ENCODE measurements at places on chromosomes 2 and 18.

DNA sequence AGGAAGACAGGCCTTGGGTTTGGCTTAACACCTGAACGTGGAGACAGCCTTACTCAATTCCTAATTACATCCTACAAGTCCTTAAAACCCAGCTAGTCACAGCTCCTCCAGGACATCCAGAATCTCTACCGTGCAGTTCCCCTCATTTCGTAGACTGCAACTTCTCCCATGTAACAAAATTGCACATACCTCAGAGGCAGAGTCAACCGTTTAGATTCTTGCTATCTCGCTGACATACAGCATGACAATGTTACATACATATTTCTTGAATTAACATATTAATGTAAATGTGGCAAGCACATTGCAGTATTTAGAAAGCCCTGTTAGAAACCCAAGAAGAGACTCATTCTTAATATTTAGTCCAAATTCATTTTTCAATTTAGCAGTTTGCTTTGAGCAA, 358.7 kb downstream of the SETBP1 start:
- peak; percentile 57 for DNase-seq

DNA sequence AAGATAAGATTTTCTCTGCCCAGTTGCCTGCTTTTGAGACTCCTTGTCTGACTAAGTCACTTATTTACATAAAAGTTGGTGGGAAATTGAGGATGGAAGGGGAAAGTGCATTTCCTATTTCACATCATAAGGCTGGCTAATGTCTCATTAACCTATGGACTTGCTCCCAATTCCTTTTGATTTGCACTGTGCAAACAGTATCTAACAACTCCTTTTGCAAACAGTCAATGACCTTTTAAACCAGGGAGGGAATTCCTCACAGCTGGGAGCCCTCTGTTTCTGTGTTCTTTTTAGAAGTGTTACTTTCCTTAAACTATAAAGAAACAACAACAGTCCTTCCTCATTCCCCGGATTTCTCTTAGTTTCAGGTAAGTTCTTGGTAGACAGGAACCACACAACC, 272.8 kb downstream of the RND3 start:
- DNase-seq: no peak

DNA sequence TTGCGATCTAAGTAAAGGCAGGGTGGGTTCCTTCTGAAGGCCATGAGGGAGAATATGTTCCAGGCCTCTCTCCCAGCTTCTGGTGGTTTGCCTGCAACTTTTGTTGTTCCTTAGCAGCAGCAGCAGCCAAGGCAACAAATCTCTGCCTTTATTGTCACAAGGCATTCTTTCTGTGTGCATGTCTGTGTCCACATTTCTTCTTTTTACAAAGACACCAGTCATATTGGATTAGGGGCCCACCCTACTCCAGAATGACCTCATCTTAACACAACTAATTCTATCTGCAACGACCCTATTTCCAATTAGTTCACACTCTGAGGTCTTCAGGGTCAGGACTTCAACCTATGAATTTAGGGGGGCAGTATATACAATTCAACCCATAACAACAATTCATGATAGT, 587.5 kb downstream of the XIRP2 start:
- DNase-seq: no peak

- no peak for DNase-seq
Measured at GRCh38 chr2:122384768-122385333, 629.4 kb downstream of the TSN start.

- peak; percentile 87 for DNase-seq
Measured at GRCh38 chr2:200077210-200077650, 121.8 kb downstream of the MAIP1 start.

DNA sequence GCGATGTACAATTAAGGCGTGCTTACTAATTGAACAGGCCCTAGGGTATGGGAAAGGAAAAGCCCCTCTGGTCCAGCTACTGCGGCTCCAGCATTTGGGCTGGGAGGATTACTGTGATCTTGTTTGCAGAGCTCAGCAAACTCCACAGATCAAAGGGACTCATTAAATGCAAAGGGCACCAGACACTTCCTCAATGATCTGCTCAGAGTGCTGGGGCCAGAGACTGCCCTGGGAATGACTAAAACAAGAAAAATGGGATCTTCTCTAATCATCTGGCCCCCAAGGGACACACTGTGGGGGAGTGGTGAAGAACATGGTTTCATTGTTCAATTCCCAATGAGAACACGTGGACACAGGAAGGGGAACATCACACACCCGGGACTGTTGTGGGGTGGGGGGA, 85.0 kb downstream of the MARCHF4 start:
- DNase-seq: peak; percentile 86

DNA sequence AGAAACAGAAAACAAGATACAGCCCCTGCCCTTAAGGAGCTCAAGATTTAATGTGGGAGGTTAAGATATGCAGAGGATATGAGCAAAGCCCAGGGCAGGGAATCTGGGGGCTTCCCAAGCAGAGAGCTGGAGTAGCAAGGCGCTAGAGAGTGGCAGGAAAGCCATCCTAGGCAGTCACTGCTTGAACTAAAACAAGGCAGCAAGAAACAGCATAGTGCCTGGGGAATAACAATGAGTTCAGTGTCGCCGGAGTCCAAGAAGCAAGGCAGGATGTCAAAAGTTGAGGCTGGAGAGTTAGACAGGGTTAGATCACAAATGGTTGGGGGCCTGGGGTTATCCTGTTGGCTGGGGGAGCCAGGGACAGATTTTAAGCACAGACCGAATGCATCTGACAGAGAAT, 24.6 kb downstream of the CDH2 start:
- no peak for DNase-seq

GRCh38 chr2:135245071-135245470, 193.0 kb downstream of the RAB3GAP1 start:
- peak; percentile 13 for DNase-seq

DNA sequence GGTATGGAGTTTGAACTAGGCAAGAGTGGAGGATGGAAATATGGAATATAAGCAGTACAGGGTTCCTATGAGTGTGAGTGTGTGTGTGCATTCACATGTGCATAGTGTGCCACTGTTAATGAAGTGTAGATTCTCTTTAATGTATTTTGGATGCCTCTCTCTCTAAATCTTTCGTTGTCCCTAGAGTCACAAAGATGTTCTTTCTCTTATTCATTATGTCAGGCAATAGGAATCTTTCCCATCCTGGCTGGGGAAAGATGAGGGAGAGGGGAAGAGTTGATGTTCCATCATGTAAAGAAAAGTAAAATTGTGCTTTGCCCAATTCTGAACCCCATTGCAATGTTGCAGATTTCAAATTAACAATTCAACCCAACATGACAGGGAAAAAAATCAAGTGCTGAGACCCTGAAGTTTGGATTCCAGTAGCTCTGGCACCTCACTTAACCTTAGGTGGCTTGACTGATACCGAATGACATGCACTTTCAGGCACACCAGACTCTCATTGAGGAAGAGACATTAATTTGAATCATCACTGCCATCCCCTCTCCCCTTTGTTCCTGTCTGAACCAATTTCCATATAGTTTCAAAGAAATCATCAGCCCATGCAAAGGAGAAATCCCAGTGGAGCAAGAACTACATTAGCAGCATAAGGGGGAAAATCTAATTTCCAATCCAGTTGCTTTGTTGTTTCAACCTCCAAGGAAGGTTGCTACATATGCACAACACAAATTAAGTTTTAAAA, 28.0 kb downstream of the KLF7 start:
- no peak for DNase-seq

DNA sequence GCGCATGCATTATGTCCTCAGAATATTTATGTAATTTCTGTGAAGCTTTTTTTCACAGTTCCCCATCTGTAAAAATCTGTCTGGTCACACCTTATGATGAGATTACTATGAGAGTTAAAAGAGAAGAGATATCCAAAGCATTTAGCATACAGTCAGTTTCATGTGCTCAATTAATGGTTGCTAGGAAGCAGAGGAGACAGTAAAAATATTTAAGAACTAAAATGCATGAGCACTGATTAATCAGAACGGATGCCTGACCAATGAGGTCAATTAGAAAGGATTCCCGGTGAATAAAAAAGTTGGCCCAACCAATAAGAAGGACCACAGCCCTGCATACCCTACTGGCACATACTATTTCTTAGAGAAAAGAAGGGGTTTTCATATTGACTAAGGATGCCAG, 12.0 kb upstream of the CRIM1 start:
- DNase-seq: no peak

DNA sequence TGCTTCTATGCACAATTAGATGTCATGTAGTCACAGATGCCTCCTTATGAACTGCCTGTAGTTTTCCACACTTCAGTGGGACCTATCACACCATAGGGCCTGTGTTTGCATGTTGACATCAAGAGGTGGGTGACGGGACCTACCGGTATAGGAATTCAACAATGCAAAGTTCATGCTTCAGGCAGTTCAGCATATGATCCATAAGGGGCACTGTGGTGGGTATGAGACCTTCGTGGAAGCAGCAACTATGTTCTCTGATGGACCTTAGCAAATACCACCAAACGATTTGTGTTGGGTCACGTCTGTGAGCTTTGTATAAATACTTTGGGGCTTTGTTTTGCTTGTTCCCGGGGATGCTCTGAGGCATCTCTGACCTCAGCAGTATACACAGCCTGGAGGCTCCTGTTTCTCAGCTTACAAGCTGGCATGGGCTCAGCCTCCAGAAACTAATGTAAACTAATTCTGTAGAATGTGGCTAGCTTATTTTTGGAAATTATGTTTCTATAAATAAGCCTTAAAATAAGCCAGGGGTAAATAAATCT, 111.6 kb downstream of the DTNA start:
- peak; percentile 37 for DNase-seq

GRCh38 chr2:176501617-176502016, 232.4 kb downstream of the MTX2 start:
- no peak for DNase-seq

- DNase-seq: peak; percentile 18
Measured at GRCh38 chr18:48555465-48555995, 16.7 kb downstream of the CTIF start.

GRCh38 chr2:129587426-129588064, 391.9 kb upstream of the RAB6C start:
- DNase-seq: no peak

DNA sequence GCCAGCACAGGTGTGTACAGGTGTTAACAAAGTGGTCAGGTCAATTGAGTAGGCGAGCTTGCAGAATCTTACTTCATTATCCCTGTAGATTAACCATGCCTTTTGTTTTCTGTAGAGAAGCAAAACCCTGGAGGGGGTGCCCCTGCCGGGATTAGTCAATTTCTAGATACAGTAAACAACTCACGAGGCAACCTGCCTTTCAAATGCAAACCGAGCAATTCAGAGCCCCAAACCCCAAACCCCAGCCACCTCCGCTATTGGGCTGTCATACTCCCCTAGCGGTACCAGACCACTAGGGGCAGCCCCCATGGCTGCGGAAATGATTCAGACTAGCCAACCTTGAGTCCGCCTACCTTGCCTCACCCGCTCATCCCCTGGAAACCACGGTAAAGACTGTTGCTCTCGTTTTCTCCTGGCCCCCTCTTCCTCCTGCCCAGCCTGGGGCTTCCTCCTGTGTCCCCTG, 61.4 kb upstream of the KIF5C start:
- no peak for DNase-seq

DNA sequence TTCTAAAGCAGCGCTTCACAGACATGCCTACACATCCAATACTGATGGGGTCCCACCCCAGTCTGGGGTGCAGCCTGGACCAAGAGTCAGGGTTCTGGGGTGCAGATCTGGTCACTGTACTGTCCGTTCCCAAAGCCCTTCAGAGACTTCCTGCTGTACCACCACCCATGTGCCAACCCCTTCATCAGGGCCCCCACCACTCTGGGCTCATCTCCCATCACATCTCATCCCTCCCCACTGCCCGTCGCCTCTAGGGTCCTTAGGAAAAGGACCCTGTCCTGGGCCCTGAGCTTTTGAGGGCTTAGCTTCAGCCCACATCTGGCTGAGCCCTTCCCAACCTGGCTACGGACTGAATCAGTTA, 37.9 kb upstream of the ID2 start:
- no peak for DNase-seq

- no peak for DNase-seq
Measured at GRCh38 chr18:45997700-45998151, 30.6 kb upstream of the EPG5 start.

DNA sequence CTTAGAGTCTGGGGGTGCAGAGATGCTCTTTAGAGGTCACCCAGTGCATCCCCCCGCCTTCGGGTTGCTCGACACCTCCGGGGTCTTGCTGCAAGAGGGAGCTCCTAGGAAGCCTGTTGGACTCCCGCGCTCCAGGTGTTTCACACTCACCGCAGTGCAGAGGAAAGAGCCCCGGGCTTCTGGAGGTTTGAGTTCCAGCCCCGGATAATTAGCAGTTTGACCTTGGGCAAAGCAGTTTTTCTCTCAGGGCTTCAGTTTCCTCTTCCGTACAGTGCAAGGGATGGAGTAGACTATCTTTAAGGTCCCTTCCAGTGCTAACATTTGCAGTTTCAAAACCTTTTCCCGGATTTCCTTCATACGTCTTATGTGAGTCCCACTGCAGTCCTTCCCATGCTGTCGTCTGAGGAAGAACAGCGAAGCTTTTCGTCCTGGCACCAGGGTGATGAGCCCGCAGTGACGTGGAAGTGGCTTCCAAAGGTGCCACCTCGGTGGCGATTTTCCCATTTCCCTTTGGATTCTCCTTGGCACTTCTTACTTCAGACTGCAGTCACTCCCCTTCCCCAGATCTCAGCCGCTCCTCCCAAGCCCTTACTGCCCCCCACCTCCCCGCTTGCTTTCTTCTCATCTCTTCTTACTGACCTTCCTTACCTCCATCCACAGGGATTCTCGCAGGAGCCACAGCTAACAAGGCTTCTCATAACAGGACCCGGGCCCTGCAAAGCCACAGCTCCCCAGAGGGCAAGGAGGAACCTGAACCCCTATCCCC, 585 bp downstream of the PNKD start:
- DNase-seq: no peak

DNA sequence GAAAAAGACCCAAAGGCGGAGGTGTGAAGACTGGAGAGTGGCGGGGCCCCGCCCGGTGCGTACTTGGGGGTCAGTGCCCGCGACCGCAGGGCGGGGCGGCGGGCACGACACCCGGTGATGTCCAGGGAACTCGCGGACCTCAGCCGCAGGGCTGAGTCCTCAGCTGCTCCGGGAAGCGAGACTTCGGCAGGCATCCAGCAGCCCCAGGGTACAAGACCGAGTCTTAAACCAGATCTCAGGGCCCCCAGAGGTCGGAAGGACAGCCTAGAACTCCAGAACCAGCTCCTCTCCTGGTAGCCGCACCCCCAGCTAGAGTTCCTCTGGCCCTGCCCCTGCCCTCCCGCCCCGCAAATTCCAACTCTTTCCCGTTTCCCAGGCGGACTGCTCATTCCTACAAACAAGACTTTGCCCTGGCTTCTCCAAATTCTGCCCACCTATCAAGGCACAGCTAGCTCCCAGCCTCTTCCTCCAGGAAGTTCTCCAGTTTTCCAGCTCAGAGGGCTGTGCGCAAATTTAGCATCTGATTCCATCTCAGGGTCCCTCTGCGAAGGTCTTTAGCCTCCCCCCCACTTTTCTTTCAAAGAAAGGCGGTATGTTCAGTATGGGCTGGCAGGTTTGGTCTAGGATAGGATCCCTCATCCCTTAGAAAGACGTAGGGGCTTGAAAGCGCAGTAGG, 26.0 kb upstream of the NOTO start:
- DNase-seq: peak; percentile 44

- DNase-seq: no peak
Measured at GRCh38 chr18:51622702-51623101, 425.2 kb upstream of the MEX3C start.

All from fibroblast of skin of scalp (primary cell).